Activated T-cell treated with anti-CD3 and anti-CD28 coated beads for 1 hour (primary cell): ENCODE measurements at places on chromosomes 5 and 9.

GRCh38 chr9:68996462-68996861 is 17.5 kb downstream of the PRKACG start:
- DNase-seq = no peak

DNA sequence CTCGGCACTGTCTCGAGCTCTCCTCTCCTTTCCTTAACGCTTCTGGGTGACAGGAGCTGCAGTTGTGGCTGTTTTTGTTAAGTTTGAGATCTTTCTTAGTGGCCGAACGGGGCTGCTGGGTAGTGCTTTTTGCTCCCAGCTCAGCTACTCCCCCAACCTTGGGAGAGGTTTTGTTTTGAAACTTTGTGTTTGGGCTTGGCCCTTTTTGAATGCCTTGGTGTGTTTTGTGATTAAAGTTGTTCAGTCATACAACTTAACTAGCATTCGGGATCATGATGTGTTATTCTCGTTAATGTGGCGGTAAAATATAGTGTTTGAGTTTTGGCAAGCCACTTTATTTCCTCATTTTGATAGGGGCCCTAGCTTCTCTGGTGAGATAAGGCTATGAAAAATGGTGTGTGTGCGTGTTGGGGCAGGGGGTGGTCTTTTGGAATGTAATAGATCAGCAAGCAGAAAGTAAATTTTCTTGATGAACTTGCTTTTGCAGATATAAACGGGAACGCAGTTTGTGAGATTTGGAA is 1.1 kb downstream of the KDM3B start:
- DNase-seq = no peak

DNA sequence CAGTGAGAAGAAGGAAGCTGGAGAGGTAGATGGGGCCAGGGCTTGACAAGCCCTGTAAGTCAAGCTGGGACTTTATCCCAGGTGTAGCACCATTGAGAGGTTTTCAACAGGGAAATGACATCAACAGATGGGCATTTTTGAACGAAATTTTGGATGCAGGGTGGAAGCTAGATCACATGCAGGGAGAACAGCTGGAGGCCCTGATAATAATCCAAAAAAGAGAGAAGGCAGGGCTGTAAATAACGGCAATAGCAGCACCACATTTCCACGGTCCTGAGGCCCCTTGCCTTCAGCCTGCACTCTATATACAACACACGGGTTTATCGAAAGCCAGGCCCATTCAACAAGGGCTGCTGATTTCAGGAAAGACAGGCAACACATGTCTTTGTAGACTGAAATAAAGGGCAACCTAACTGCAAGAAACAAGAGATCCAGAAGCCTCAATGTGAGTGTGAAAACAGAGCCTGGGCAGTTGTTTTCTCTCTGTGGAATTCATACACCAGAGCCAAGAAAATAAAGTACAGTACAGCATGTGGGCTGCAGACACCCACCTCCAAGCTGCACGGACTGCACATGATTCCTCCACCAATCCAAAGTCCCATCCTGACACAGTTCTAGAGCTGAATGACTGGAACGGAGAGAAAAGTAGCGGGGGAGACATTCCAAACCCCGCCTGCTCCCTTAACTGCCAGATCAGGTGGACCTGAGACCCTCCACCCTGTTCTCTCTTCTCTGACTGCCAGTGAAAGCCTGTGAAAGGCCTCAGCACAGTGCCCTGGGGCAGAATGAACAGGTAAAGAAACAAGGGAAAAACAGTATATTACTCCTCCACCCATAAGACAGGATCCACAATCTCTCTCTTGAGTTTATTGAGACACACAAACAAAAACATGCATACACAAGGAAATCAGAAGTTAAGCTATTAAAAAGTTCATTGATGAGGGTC is 36.3 kb downstream of the KLHL3 start:
- DNase-seq = no peak

GRCh38 chr5:44665101-44665701 is 143.5 kb upstream of the MRPS30 start:
- DNase-seq = no peak

GRCh38 chr5:132426525-132427138 is 57.1 kb downstream of the SLC22A5 start:
- peak; percentile 28 for DNase-seq

- no peak for DNase-seq
Measured at GRCh38 chr5:75886706-75887105, 169.5 kb upstream of the POC5 start.

DNA sequence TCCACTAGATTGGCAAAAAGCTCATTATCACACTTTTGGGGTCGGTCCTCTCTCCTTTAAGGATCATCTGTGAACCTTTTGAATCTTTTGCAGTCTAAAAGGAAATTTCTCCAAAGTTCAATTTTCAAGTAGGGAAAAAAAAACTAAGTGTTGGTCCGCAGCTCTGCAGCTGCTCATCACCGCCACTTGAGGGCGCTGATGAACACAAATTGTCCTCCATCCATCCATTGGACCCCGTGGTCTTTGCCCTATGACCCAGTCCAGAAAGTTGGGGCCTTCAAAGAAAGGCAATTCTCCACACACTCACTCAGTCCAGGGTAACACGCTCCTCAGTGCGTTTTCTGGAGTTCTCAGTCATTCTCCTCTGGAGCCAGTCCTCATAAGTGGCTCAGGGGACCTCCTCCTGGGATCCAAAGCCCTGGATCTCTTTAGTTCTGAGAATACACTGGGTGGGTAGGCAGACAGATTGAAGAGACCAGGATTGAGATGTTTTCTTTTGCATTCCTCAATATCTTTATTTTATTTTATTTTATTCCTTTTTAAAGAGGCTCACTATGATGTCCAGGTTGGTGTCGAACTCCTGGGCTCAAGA is 63.6 kb upstream of the SLC28A3 start:
- DNase-seq = no peak

GRCh38 chr5:154234551-154234950 is 44.0 kb downstream of the GALNT10 start:
- no peak for DNase-seq

GRCh38 chr5:142981886-142982820 is 212.0 kb downstream of the ARHGAP26 start:
- DNase-seq = no peak

- no peak for DNase-seq
Measured at GRCh38 chr9:106753155-106753671, 109.8 kb upstream of the ZNF462 start.

DNA sequence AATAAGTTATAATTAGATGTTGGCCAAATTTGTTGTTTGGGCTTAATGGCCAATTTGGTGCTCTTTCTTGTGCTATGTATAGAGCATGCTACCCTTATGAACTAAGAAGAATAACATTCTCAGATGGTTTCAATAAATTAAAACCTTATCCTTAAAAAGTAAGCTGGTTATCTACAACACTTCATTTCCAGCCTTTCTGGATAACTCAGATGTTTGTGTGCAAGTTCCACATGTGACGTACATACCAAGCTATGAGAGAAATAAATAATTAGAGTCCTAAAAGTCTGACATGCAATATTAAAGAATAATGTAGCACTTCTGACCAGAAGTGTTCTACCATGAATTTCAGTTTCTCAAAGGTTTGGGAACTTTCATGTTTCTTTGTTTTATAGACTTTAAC is 11.7 kb downstream of the MTREX start:
- DNase-seq = no peak

GRCh38 chr5:4928409-4928808 is 211.7 kb upstream of the ADAMTS16 start:
- no peak for DNase-seq

DNA sequence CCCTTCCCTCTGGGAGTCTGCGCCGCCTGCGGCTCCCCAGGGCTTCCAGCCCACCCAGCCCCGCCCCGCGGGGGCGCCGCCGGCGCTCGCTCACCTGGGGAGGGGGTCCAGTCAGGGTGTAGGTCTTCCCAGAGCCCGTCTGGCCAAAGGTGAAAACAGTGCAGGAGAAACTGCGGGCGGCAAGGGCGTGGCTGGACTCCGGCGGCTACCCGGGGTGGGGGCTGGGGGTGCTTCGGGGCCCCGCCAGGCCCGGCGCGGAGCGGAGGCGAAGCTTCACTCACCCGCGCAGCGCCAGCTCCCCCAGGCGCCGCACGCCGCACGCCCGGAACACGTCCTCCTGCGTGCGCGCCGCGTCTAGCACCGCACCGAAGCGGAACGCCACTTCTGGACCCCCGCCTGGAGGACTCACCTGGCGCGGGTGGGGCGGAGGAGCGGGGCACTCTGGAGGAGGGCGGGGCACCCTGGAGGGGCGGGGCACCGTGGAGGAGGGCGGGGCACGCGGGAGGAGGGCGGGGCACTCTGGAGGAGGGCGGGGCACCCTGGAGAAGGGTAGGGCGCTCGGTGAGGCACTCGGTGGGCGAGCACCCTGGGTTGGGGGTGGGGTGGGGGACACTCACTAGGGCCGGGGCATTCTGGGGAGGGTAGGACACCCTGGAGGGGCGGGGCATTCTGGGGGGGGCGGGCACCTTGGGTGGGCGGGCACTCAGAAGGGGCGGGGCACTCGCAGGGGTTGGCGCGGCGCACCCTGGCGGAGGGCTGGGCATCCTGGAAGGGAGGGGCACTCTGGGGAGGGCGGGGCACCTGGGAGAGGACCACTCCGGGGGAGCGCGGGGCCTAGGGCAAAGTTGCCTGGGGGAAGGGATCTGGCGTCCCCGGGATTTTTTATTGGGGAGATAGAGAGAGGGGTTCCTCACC is 814 bp downstream of the KIF12 start:
- no peak for DNase-seq

DNA sequence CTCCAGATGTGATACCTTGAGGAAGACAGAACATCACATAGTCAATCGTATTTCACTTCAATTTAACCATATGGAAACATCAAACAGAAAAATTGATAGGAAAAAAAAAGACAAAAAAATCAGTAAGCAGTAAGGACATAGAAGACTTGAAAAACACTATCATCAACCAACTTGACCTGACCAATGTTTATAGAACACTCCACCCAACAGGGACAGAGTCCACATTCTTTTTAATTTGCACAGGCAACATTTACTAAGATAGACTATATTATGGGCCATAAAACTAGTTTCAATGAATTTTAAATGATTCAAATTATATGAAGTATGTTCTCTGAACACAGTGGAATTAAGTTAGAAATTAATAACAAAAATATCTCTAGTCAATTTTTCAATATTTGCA is 20.8 kb upstream of the MACIR start:
- DNase-seq = no peak

DNA sequence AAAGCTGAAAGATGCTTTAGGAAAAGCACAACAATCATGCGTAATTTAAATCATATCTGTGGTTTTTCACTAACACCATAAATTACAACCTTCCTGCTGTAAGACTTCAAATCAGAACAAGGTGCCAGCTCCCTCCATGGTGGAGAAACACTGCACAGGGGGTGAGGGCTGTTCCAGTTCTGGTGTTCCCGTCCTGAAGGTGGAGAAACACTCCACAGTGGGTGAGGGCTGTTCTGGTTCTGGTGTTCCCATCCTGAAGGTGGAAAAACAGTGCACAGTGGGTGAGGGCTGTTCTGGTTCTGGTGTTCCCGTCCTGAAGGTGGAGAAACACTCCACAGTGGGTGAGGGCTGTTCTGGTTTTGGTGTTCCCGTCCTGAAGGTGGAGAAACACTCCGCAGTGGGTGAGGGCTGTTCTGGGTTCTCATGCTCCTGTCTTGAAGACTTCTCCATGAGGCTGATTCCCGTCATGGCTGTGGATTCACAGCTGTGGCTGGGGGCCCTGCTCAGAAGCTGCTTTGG is 12.9 kb downstream of the PLEKHG4B start:
- DNase-seq = no peak

DNA sequence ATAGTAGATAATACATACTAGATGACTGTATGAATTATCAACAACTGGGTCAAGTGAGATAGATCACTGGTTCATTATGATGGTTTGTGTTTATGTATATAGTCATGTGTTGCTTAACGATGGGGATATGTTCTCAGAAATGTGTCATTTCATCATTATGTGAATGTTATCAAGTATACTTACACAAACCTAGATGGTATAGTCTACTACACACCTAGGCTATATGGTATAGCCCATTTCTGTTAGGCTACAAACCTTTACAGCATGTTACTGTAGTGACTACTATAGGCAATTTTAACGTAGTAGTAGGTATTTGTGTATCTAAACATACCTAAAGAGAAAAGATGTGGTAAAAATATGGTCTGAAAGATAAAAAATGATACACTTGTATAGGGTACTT is 31.0 kb downstream of the TMEM38B start:
- DNase-seq = no peak

- DNase-seq = no peak
Measured at GRCh38 chr9:87116492-87116891, 169.2 kb upstream of the GAS1 start.

GRCh38 chr9:7790022-7790818 is 9.4 kb downstream of the DMAC1 start:
- no peak for DNase-seq

GRCh38 chr5:1668141-1668721 is 131.4 kb downstream of the MRPL36 start:
- no peak for DNase-seq

GRCh38 chr9:120156376-120156775 is 423.6 kb downstream of the CDK5RAP2 start:
- DNase-seq = no peak

DNA sequence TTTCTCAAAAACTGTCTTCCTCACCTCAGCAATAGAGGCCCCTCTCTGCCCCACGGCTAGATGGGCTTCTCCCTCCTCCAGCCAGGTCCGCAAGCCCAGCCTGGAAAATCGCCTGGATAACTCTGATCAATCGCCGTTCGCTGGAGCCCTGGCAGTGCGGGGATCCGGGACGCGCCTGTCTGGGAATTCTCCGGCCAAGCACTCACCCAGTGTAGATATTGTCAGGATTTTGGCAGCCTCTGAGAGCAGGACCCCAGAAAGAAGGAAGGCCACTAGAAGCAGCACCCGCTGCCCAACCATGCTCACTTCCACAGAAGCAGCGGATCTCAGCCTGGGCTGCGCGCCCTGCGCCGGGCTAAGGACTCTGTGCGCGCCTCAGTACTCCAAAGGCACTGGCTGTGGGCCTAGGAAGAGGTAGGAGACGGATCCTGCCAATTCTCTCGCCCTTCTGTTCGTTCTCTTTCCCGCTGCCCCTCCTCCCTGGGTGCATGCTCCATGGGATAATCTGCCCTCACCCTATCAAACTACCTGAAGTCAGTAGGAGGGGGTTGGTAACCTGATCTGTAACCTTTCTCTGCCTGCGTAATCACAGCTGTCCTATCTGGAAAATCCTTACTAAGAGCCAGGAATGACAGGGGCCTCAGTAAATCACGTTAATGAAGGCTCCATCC is at the start of gene UGT3A1:
Gene UGT3A1 (minus strand): TSS at position 450 of the 671 bp plus-strand sequence. CDS start 150 bp downstream, at position 300.
- DNase-seq = no peak
